Stimulated activated CD8-positive, alpha-beta memory T cell treated with anti-CD3 and anti-CD28 coated beads, Interleukin-4, amount 100 ng/mL, for 4 hours (primary cell): ENCODE measurements at places on chromosomes 5 and 9.

DNA sequence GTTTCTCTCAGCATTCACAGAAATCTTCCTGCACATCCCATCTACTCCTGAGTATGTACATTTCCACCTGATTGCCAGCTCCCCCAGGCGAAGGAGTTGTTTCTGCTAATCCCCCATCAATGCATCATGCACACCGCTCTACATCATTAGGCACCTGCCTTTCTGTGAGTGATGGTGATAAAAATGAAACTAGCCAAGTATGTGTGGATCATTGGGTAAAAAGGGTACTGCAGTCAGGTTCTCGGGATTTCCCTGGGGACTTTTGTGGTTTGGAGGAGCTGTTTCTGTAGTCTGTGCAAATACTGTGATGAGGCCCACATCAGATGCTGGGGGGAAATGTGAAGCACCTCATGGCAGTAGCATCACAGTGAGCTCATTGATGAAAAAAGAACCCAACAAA lies 30.4 kb downstream of the CAMK4 start:
- peak; percentile 43 for DNase-seq

- DNase-seq, result no peak
Observed at GRCh38 chr5:159779481-159779880, 136.8 kb upstream of the ADRA1B start.

- DNase-seq, result no peak
Observed at GRCh38 chr5:143554187-143554717, 150.8 kb upstream of the NR3C1 start.

GRCh38 chr5:8094304-8094703 lies 225.4 kb downstream of the MTRR start:
- DNase-seq, result no peak

DNA sequence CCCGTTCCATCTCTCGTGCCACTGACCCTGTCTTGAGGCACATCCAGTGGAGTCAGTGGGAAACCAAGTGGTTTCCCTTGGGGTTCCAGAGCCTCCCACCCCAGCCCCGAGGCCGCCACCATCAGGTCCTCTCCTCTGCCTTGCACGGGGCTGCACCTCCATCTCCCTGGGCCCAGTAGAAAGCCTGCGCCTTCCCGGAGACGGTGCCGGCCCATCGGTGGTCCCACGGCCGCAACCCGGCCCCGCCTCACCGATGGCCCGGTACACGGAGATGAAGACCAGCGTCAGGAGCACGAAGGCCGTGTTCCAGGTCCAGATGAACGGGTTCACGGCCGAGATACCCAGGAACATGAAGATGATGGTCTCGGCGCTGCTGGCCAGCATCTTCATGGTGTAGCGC lies 40.0 kb downstream of the EXOC3 start:
- DNase-seq, result no peak

DNA sequence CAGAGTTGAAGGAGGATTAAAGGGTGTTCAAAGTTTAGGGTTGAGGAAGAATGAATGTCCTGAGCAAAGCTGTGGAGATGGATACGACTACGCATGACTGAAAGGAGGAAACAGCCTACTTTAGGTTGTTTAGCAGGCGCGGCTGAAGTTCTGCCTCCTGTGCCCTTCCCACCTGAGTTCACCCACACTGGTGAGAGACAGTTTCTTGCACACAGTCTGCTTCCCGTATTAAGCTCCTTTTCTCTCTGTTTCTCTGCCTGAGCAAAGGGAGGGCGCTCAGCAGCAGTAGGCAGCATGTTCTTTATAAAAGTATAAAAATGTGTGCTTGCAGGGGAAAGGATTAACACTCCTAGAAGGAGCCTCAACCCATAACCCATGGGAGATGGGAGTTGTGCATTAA lies 224.0 kb upstream of the SMARCA2 start:
- no peak for DNase-seq

DNA sequence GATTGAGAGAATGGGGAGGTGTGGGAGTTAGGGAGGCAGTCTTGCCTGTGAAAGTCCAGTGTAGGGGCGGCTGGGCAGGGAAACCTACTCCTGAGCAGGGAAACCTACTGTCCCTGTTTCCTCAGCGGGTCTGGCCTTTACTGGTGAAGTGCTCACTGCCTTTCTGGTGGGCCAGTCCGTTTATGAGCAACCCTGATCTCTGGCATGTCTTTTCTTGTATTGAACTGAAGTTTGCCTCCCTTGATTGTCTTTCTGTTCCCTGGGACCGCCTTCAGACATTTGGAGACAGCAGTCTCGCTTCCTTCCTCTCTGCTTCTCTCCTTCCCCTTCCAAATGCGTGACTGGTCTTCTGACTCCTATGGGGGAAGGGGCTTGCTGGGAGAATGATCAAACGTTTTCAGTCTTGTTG lies 2.9 kb downstream of the SNX18 start:
- DNase-seq, result no peak

DNA sequence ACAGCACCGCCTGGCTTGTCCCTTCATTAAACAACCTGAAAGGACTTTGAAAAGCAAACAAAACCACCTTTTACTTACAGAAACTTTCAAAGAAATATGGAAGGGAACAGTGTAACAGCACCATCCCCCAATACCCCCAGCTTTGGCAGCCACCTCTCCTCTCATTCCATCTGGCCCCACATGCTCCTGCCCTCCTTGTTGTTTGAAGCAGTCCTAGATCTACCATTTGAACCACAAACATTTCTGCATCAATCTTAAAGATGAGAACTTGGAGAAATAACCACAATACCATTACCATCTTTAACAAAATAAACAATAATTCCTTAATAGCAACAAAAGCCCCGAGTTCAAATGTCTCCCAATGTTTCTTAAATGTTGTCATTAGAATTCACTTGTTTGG lies 17.8 kb upstream of the COL15A1 start:
- DNase-seq, result no peak

DNA sequence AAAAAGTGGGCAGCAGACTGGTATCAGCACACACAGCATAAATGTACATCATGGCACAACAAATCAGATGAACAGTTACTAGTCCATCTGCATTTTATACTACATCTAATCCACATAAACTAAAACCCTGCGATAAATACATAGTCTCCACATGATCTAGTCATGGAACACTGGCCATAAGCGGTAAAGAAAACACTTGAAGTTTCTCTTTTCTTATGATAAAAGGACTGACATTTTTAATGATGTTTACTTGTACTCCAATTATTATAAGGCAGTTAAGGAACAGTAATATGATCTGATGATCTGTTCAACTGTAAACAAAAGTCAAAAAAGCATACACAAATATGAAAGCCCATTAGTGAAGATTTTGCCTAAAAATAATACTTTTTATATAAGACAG lies 112.5 kb downstream of the MPDZ start:
- no peak for DNase-seq

DNA sequence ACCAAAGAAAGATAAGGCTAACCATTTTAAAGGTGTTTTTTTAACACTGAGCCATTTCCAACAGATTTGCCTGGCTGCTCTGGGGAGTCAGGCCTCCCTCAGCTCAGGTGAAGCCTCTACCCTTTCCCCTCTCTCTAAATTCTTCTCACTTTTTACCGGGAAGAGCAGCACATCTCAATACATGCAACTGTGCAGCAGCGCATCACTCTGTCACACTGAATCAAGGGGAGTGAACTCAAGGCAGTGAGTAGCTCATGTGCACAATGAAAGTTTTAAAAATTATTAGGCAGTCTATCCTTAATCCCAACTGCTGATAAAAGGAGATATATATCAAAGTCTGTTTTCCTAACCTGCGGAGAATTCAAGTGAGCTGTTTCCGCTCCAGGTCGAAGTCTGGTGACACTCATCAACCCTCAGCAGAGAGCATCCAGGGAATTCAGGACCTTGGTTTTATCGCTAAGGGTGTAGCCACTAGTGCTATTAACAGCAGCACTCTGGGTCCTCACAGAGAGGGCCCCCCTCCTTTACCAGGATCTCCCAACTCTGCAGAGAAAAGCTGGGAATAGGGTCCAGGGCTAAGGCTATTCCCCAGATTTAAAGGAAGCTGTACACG lies 1.0 kb downstream of the CEMIP2 start:
- DNase-seq, result no peak

GRCh38 chr5:143147383-143147782 lies 256.1 kb downstream of the NR3C1 start:
- DNase-seq, result no peak

DNA sequence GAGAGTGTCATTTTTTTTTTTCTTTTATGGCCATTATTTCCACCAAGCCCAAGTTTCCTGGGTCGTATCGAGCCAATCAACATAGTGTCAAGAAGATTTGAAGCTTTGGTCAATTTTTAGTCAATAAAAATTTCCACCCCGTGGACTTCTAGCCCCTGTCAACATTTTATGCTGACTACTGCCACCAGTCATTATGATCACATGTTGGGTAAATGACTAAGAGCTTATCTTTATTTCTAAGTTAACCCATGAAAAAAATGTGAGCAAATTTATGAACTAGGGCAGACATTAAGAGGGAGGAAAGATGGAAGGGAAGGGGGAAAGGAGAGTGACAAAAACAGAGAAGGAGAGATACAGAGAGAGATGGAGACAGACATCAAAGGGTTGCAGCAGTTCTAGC lies 143.5 kb upstream of the ALDH1B1 start:
- no peak for DNase-seq

GRCh38 chr5:98767581-98767980 lies 5.9 kb upstream of the RGMB start:
- DNase-seq, result no peak

- DNase-seq, result no peak
Observed at GRCh38 chr9:89634995-89635742, 30.4 kb downstream of the GADD45G start.

DNA sequence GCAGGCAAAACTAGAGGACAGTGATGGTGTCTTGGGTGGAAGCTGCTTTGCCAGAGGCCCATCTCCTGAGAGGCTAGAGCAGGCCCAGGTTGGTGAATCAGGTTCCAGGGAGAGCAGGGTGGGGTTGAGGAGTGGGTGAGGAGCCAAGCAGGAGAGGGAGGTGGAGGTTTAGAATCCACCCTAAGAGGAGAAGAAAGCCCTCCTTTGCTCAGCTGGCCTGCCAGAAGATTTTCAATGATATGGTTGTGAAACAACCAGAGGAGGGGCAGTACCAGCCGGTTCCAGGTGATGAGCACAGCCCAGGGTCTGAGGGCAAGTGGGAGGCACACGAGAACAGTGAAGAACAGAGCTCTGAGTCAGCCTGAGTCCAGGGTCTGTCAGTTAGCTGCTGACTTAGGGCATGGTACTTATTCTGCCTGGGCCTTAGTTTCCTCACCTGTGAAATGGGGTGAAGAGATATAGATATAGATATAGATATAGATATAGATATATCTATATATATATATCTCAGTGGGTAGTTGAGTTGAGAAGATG lies 17.8 kb downstream of the PPARGC1B start:
- no peak for DNase-seq

DNA sequence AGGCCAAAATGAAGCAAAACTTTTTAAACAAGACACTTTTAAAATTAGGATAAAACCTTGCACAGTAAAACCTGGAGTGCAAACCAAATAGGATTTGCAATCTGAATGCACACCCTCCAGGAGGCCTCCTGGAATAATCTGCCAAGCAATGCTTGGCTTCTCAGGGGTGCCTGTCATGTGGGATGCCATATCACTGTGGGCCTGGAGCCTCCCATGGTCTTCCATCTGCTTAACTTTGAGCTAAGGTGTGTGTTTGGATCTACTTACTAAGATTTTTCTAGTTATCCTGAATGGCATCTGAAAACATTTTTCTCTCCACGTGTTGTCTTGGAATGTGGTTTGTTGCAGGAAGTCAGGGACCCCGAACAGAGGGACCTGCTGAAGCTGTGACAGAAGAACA lies 52.1 kb downstream of the RGS7BP start:
- DNase-seq, result no peak

- no peak for DNase-seq
Observed at GRCh38 chr5:127863161-127863560, 160.0 kb downstream of the CCDC192 start.

DNA sequence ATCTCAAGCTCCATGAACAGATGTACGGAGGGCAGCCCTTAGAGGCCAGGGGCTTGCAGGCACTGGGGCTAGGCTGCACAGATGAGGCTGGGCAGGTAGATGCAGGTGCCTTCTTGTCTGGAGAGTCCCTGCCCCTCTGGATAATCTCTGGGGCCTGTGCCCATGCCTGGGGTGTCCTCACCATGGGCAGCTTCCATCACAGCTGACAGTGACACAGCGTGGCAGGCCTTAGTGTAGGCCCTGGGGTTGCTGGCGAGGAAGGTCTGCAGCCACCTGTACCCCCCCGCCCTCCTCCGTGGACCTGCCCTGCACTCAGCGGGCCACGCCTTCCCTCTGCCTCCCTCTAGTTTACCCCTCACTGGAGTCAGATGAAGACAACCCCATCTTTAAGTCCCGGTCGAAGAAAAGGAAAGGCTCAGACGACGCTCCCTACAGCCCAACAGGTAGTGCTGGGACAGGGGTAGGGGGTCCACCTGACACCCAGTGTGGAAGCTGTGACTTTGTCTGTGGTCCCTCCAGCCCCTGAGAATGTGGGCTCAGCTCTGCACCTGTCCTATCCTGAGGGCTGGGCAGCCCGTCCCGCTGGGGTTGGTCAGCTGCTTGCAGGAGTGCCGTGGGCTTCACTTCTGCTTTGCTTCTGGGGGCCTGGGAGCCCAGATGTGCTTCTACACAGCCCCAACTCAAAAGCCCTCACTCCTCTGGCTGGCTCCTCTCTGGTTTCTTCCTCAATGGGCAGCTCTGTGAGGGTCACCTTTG lies 98.4 kb downstream of the PHF2 start:
- DNase-seq, result no peak

DNA sequence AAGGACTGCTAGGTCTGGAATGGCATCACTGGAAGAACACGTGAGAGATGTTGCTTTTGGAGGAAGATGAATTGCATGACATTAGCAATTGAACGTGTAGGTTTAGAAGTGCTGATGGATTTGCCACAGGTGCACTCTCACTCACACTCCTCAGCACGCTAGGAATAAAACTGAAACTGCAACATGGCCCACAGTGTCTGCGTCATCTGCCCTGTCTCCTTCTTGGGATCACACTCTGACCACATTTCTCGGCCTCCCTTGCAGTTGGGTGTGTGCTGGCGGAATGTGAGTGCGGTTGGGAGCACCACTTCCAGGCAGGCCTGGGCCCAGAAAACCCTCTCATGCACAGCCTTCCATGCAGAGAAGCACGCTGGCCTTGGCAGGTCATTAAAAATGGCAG lies 152.8 kb upstream of the LHFPL2 start:
- no peak for DNase-seq
